ENCODE measurements at places on chromosomes 5 and 9.
A peak's percentile ranks its signal among the peaks of the same experiment; 100 is the strongest.

- no peak for DNase-seq
These were observed 173.2 kb downstream of the GABRB2 start for GRCh38 chr5:161373345-161373707.

DNA sequence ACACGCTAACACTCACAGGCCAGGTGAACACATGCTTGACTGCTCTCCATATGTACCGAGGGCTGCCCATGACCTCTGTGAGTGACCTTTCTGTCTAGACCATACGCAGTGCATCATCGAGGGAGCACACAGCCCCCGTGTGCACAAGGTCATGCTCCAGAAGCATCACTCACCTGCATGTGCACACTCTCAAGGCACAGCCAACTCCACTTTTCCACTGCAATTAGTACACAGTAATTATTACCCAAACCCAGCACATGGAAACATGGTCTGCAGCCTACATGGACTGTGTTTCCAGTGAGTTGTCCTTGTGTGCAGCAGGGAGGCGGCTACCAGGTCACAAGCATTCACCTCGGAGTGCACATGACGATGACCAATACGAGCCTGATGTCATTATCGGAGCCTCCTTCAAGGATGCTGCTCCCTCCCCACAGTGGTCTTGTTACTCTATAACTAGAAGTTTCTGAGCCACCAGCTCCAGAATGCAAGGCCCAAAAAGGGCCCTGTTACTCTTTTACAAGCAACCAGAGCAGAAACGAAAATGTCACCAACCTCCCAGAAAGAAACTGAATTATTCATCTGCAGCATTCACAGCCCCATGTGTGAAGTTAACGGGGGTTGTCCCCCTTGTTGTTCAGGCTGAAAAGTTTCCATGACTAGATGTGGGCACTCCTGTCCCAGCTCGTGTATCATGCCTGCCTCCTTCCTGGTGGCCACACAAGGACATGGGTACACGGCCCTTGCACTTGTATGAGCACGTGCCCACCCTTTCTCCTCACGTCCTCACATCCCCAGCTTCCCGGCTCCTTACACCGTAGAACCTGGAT, 31.2 kb downstream of the SEMA4D start:
- DNase-seq: no peak

- DNase-seq: peak; percentile 52
These were observed 11.0 kb downstream of the CDH10 start for GRCh38 chr5:24633715-24634325.

- no peak for DNase-seq
These were observed 315.8 kb downstream of the SH3GL2 start for GRCh38 chr9:17894501-17895160.
